ENCODE measurements at places on chromosomes 12 and 14.

- no peak for DNase-seq
Measured at GRCh38 chr12:124162151-124163110, 132.5 kb upstream of the RFLNA start.

GRCh38 chr14:74502236-74503019 is 8.9 kb downstream of the ISCA2 start:
- no peak for DNase-seq

GRCh38 chr12:122318607-122319605 is 52.6 kb upstream of the VPS33A start:
- DNase-seq, result no peak

- no peak for DNase-seq
Measured at GRCh38 chr12:129844662-129845220, 59.1 kb downstream of the TMEM132D start.

DNA sequence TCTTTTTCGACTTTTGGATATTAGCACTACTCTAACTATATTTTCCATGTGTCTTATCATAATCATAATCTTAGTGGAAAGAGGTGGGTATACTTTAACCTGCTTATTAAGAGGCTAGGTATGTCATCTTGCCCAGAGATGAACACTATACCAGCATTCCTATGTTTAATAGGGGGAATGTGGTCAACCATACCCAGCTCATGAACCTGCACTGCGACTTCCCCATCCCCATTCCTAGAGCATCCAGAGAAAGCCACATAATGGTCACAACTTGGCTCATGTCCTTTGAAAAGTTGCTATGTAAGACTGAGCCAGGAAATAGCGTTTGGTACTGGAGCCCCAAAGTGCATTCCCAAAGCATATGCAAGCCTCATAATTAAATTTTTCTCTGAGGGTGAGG is 55.2 kb downstream of the TMCC3 start:
- DNase-seq, result no peak

- no peak for DNase-seq
Measured at GRCh38 chr14:96121660-96122395, 82.7 kb downstream of the C14orf132 start.

DNA sequence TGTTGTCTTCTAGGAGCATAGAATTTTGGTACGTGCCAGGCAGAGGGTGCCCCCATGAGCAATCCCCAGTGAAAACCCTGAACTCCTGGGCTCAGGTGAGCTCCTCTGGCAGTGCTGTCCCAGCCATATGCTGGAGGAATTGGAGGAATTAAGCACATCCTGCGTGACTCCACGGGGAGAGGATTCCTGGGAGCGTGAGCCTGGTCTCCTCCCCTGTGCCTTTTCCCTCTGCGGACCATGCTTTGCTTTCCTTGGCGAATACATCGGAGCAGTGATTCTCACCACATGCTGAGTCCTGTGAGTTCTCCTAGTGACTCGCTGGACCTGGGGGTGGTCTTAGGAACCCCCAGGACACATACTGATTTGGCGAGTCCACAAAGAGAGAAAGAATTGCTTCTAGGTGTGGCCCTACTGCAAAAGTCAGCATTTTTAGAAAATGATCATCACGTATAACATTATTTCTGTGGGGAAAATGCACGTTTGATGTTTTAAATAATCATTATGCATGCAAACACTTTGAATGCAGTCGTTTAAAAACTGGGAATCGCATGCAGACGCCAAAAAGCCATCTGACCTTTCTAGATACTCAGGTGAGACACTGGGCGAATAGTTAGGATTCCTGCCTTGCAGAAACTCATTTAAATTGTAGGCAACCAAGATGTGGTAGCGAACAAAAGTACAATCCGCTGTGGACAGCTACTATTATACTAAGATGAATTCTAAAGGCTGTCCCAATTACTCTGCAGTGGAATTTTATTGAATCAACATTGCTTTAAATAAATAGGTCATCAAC is 370.9 kb downstream of the TMEM132D start:
- DNase-seq, result no peak

DNA sequence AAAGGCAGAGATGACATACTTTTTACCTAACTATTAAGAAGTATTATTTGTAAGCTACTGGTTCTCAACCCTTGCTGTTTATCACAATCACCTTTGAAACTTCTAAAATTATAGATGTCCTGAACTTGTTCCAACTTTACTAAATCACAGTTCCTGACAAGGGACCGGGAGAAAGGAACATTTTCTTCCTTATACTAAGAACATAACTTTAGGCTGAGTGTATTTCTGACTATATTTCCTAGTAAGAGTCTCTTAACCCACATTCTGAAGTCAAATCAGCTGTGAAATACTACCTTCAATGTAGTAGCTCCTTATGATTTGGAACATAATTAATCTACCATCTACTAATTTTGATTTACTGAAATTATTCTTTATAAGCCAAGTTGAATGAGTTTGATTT is 80.2 kb downstream of the BAZ1A start:
- DNase-seq, result no peak

DNA sequence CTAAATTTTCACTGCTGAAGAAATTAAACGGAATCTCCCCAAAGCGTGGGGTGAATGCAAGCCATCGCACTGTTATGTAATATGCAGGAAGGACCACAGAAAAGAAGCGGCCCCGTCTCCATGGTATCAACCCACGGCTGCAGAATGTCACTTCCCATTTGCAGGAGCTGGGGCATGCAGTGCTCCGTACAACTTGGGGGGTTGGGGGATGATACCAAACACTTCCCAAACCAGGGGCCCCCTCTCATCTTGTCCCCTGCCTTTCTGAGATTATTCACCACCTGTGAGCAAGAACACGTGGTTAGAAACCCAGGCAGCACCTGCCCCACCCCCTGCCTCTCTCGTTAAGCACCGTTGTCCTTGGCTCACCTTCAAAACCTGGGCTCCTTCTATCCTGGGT is 505.1 kb upstream of the TMEM132C start:
- DNase-seq, result no peak

- DNase-seq, result no peak
Measured at GRCh38 chr12:116236976-116237375, 40.5 kb downstream of the MED13L start.

DNA sequence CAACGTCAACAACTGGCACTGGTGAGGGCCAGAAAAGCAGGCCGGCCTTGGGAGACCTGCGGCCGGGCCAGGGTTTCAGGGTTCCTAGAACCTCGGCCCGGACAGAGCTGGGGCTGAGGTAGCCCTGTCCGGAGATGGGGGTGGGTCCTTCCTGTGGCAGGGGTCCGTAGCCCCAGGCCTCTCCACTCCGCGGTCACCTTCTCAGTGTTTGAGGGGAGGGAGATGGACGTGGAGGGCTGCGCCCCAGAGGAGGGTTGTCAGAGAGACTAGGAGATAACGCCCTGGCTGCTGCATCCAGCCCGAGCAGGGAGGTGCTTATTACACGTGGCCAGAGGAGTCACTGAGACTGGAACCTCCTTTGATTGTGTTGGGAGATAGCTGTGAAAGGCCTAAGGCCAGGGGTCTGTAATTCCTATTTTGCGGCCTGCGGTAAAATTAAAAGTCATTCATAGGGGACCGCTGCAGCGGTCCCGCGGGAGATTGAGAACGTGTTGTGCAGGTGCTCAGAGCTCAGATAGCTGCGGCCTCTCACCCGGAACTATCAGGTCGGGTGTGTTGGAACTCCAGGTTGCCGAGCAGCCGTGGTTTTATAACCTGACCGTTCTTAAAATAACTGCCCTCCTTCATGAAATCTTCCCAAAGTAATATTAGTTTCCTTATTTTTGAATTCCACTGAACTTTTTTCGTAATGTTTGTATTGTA is 507 bp downstream of the AHSA1 start:
- no peak for DNase-seq

- DNase-seq, result no peak
Measured at GRCh38 chr14:51014086-51014485, 69.8 kb upstream of the PYGL start.

All from stimulated activated CD8-positive, alpha-beta memory T cell treated with anti-CD3 and anti-CD28 coated beads, Interleukin-12 subunit alpha, Interleukin-12 subunit beta, amount 100 ng/mL, for 4 hours (primary cell).